ENCODE measurements at places on chromosomes 16 and 17. TPM values are rescaled to one million over a fixed set of nuclear protein-coding genes. Genes with fewer than 3 reads are reported as not detected.

The MMP28 gene
- total RNA-seq: not detected

DNA sequence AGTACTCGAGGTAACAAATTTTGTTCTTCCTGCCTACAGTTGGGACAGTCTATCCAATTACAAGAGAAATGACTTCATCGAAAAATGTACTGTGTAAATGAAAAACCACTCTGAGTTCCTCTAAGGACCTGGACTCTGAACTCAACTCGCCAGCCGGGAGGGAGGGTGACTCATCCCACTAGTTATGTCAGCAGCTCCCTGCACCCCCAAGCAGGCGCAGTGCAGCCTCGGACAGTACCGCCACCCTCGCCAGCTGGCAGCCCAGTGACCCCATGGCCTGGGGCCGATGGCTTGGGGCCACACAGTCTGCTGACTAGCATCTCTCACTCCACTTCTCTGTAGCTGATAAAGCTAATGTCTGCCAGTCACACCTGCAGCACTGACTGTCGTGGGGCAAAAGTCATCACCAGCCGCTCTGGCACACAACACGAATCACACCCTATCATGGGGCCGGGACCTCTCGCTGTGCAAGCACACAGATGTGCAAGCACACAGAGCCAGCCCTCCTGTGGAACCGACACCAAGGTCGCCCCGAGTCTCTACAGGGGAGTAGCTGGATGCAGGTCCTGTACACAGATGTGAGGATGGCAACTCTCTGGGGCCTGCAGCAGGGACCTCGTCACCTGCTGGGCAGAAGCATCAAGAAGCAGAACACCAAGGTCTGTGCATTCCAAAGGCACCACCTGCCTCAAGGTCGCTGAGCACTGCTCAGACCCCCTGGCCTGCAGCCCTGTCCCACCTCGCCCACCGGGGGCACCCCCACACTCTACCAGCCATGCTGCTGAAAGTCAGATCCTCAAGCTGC is 5.7 kb downstream of the CSNK1D start:
- DNase-seq: no peak

The CCL4 gene
- total RNA-seq: 0.59 TPM

The RNU2-1 gene
- total RNA-seq: 4,537 TPM

All from CD4-positive, CD25-positive, alpha-beta regulatory T cell (primary cell).